ENCODE measurements at places on chromosomes 12 and 14.

GRCh38 chr14:68666899-68667298 lies 126.0 kb downstream of the ZFP36L1 start:
- DNase-seq = no peak
- H3K36me3 ChIP-seq = no peaks in the 10 kb centered on the region
- peaks cover 38% of the 10 kb centered on the region for H3K4me1 ChIP-seq

GRCh38 chr12:28709986-28710685 lies 438.9 kb upstream of the FAR2 start:
- H3K27ac ChIP-seq = no peak overlapping the region
- H3K4me3 ChIP-seq = no peak overlapping the region
- H3K4me1 ChIP-seq = no peaks in the 10 kb centered on the region
- H3K27me3 ChIP-seq = no peaks in the 10 kb centered on the region
- DNase-seq = no peak

- H3K27me3 ChIP-seq = no peaks in the 10 kb centered on the region
- no peaks in the 10 kb centered on the region for H3K36me3 ChIP-seq
- DNase-seq = no peak
Measured at GRCh38 chr12:48777501-48778400, 11.1 kb downstream of the ADCY6 start.

- no peaks in the 10 kb centered on the region for H3K27me3 ChIP-seq
- no peaks in the 10 kb centered on the region for H3K4me1 ChIP-seq
- peak within 1 kb of the TSS; percentile 67 for H3K4me3 ChIP-seq
- DNase-seq = no peak
Measured at GRCh38 chr14:101561145-101561896, at the start of gene DIO3. Gene DIO3, plus strand, starts transcription at chr14:101561495.

DNA sequence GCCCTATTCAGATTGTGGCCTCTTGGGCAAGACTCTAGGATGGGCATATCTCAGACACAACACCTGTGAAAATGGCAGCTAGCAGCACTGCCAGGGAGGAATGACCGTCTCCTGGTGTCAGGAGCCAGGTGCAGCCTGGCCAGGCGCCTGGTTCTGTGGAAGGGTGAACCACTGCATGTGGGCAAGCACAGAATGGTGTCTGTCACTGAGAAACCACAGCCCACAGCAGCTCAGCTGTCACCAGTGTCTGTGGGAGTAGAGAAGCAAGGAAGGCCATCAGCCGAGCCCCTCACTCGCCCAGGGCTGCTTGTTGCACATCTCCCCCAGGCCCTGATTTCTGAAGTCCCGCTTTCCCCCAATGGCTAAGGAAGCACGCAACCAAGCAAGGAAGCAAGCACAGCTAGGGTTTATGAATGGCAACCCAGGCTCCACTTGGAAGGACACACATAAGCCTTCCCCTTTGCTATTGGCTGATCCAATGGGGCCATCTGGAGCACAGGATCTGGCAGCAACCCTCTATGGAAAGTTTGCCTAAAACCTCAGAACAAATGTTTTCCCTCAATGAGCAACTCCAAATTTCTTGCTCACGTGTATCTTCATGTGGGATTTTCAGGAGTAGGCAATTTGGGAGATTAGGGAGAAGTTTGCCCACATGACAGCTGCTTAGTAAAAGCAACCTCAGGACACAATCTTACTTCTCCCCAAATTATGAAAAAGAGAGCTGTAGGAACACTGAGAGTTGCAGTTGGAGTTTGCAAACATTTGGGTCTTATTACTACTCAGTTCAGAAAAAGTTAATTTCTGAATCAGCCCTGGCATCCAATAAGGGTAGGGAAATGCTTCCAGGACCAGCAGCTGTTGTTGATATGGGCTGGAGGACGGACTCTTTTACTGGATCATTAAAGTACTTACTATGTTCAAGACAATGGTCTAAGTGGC lies 44.7 kb downstream of the GPHB5 start:
- H3K27ac ChIP-seq = peak overlapping the region; percentile 52
- no peaks in the 10 kb centered on the region for H3K27me3 ChIP-seq
- H3K4me3 ChIP-seq = no peak overlapping the region
- DNase-seq = no peak
- no peaks in the 10 kb centered on the region for H3K4me1 ChIP-seq

DNA sequence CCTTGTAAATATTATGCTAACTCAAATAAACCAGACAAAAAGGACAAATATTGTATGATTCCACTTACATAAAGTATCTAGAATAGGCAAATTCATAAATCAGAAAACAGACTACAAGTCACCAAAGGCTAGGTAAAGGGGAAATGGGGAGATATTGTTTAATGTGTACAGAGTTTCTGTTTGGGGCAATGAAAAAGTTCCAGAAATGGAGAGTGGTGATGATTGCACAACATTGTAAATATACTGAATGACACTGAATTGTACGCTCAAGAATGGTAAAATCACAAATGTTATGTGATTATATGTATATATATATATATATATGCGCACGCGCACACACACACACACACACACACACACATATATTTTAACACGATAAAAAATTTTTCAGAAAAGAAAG lies 182.5 kb downstream of the SLC2A13 start:
- H3K27me3 ChIP-seq = no peaks in the 10 kb centered on the region
- DNase-seq = no peak
- no peaks in the 10 kb centered on the region for H3K4me1 ChIP-seq
- no peaks in the 10 kb centered on the region for H3K36me3 ChIP-seq
- H3K4me3 ChIP-seq = no peak overlapping the region

DNA sequence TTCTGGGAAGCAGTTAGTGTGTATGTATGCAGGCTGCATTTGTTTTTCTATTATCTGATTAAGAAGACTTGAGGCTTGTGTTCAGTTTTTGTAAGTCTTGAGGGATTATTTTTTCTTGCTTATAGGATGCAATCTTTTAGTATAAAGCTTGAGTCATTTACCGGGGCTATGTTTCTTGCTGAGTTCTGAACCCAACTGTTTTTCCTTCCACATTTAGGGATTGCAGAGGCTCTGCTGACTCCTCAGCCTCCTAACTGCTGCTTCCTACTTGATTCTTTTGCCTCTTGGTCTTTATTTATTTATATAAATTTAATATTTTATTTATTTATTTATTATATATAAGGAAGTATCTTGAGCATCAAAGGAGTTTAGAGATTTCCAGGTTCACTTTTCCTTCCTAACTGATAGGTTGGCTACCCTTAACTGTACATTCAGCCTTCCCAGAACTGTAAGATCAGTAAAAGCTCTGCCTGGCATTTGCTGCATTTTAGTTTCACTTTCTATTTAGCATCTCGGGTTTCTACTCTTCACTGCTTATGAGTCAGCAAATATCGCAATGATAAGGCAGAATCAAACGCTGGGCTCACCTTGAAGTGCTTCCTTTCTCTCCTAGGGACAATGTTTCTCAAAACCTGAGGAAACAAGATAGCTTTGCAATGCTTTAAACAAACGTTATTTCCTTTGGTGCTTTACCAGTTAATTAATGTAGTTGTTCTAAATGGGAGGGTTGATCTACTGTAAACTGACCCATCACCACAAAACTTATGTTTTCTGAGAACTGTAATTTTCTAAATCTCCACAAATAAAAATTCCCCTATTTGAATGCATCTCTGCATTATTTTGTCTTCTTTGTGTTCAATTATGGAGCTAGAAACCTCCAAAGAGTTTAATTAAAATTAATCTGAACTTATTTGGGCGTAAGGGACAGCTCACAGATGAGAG lies 1183.7 kb upstream of the TMEM132C start:
- H3K27ac ChIP-seq = no peak overlapping the region
- DNase-seq = no peak
- no peaks in the 10 kb centered on the region for H3K36me3 ChIP-seq
- H3K4me1 ChIP-seq = no peaks in the 10 kb centered on the region

DNA sequence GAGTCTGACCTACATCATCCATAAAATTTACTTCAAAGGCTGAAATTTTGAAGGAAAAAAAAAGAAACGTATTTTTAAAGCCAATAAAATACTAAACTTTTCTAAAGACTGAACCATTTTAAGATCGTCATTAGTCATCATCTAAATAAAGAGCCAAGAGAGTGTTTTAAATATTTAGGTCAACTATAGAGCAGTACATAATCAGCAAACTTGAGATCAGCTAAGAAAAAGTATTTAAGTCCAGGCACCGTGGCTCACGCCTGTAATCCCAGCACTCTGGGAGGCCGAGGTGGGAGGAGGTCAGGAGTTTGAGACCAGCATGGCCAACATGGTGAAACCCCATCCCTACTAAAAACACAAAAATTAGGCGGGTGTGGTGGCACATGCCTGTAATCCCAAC lies 35.5 kb downstream of the HECTD1 start:
- no peaks in the 10 kb centered on the region for H3K4me1 ChIP-seq
- no peaks in the 10 kb centered on the region for H3K27me3 ChIP-seq
- no peak for DNase-seq
- H3K27ac ChIP-seq = no peak overlapping the region
- H3K4me3 ChIP-seq = no peak overlapping the region
- H3K36me3 ChIP-seq = no peaks in the 10 kb centered on the region

GRCh38 chr12:71684081-71684480 lies 1.8 kb upstream of the TMEM19 start:
- H3K27ac ChIP-seq = no peak overlapping the region
- no peaks in the 10 kb centered on the region for H3K27me3 ChIP-seq
- H3K4me1 ChIP-seq = no peaks in the 10 kb centered on the region
- H3K4me3 ChIP-seq = peak overlapping the region; percentile 20
- no peak for DNase-seq

- H3K4me1 ChIP-seq = no peaks in the 10 kb centered on the region
- H3K27me3 ChIP-seq = no peaks in the 10 kb centered on the region
- no peak for DNase-seq
- H3K27ac ChIP-seq = no peak overlapping the region
Measured at GRCh38 chr14:49367696-49368095, 218.5 kb downstream of the RPS29 start.

DNA sequence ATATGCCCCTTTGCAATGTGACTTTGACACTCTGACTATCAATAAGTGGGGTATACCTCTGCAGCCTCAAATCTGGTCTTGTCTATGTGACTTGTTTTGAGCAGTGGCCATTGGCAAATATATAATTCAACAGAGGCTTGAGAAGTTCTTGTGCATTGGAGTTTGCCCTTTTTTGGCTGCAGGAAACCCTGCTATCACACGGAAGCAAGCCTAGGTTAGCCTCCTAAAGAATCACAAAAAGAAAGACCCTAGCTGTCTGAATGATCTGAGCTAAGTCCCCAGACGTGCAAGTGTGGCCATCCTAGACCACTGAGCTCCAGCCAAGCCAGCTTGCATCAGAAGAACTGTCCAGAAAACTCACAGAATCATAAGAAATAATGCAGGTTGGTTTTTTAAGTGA lies 31.8 kb upstream of the PARP11 start:
- H3K4me1 ChIP-seq = no peaks in the 10 kb centered on the region
- no peaks in the 10 kb centered on the region for H3K27me3 ChIP-seq
- no peaks in the 10 kb centered on the region for H3K36me3 ChIP-seq
- DNase-seq = no peak
- H3K27ac ChIP-seq = no peak overlapping the region

DNA sequence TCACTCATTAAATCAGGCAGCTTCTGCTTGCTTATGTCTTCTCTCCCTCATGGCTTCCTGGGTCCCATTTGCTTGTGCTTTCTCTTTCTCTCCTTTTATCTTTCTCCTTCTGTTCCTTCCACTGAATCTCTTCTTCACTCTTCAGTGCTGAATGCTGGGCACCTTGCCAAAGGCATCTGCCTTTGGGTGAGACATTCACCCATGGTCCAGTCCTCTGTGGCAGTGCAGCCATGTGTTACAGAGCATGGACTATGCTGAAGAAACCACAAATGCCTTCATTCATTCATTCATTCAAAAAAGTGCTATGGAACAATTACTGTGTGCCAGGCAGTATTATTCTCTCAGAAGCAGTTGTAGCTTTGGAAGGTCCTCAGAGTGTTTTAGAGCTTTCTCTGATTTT lies 344.4 kb upstream of the STXBP6 start:
- H3K36me3 ChIP-seq = no peaks in the 10 kb centered on the region
- no peak for DNase-seq
- no peaks in the 10 kb centered on the region for H3K27me3 ChIP-seq

- no peaks in the 10 kb centered on the region for H3K4me1 ChIP-seq
- H3K27me3 ChIP-seq = no peaks in the 10 kb centered on the region
- no peak overlapping the region for H3K4me3 ChIP-seq
- no peak for DNase-seq
- H3K27ac ChIP-seq = no peak overlapping the region
Measured at GRCh38 chr12:28870839-28871440, 278.1 kb upstream of the FAR2 start.

GRCh38 chr12:112401903-112402498 lies 7.4 kb downstream of the RPL6 start:
- no peak for DNase-seq
- no peak overlapping the region for H3K4me3 ChIP-seq
- no peaks in the 10 kb centered on the region for H3K27me3 ChIP-seq
- no peak overlapping the region for H3K27ac ChIP-seq
- H3K4me1 ChIP-seq = no peaks in the 10 kb centered on the region

- no peak overlapping the region for H3K4me3 ChIP-seq
- H3K27me3 ChIP-seq = no peaks in the 10 kb centered on the region
- no peaks in the 10 kb centered on the region for H3K36me3 ChIP-seq
- no peak overlapping the region for H3K27ac ChIP-seq
- DNase-seq = no peak
Measured at GRCh38 chr12:29519585-29520182, 22.2 kb upstream of the OVCH1 start.

- H3K4me3 ChIP-seq = no peak overlapping the region
- peaks cover 15% of the 10 kb centered on the region for H3K27me3 ChIP-seq
- no peaks in the 10 kb centered on the region for H3K36me3 ChIP-seq
- DNase-seq = no peak
- no peak overlapping the region for H3K27ac ChIP-seq
Measured at GRCh38 chr14:94001016-94001415, 3.9 kb downstream of the CCDC197 start.

DNA sequence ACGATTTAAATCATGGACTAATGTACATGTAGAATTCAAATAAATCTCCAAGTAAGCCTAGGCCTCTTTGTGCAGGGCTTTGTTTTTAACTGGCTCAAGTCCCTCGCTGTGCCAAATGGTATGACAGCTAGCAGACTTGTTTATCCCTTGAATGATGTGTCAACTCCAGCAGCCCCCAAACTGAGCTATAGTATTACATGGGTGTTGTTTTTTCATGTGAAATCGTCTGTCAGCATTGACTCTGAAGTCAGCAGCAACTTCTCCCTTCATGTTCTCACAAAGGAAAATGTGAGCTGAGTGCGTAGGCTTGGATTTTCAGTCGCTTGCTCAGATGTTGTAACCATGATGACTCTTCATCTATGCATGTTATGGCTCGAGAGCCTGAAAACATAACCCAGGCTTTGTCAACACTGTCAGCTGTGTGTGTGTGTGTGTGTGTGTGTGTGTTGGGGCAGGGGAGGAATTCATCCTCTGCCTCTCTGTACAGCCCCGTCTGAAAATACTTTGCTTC lies 73.3 kb downstream of the PTHLH start:
- H3K27me3 ChIP-seq = no peaks in the 10 kb centered on the region
- no peak overlapping the region for H3K4me3 ChIP-seq
- DNase-seq = no peak
- H3K36me3 ChIP-seq = no peaks in the 10 kb centered on the region
- no peak overlapping the region for H3K27ac ChIP-seq

- H3K27me3 ChIP-seq = no peaks in the 10 kb centered on the region
- no peak for DNase-seq
- no peaks in the 10 kb centered on the region for H3K36me3 ChIP-seq
- no peak overlapping the region for H3K27ac ChIP-seq
- H3K4me3 ChIP-seq = no peak overlapping the region
- H3K4me1 ChIP-seq = peaks cover 29% of the 10 kb centered on the region
Measured at GRCh38 chr14:24238123-24238522, 4.3 kb downstream of the TINF2 start.

All from breast epithelium (tissue), 4 donors.